ENCODE measurements at places on chromosomes 4 and X.

DNA sequence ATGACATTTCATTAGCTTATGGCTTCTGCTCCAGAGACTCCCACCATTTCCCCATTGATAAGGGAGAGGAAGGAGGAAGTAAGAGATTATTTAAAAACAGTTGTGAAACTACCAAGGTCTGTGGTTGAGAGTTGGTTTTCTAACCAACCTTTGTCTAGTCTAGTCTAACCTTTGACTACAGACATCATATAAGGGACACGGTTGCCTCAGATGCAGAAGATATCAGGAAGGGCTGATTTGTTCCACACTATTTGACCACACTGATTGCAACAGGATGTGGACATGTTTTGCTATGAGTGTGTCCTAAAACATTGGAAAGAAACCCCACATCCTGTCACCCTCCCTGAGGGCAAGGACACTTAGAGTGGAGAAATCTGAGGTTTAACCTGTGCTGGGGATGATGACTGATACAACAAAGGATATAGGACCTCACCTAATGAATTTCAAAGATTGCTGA is 53.0 kb downstream of the COQ2 start:
- DNase-seq = peak; percentile 36

GRCh38 chr4:38464328-38464727 is 199.7 kb upstream of the KLF3 start:
- DNase-seq = no peak

DNA sequence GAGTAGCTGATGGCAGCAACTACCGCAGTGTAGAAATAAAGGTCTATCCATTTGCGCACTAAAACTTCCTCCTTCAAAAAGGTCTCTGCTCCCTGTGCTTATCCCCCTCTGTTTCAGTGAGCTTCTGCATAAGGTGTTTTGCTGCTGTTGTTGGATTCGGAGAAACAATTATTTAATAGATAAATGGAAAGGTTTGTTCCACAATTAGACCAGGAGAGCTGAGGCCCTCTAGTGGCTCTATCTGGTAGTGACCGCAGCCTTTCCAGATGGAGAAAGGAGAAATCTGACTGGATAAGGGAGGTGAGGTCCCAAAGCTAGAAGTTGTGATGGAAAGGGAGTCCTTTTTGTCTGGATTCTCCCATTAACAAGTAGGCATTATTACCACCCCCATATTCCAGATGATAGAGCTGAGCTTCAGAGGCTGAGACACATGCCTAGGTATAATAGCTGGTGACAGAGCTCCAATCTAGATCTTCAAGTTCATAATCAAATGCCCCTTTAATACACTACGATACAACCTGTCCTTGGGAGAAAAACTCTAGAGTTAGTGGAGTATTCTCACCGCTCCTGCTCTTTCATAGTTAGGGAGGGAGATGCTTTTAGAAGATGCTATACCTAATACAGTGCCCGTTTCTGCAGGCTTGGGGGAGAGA is 5.1 kb upstream of the GABRQ start:
- no peak for DNase-seq

GRCh38 chr4:94507281-94507680 is 55.5 kb downstream of the PDLIM5 start:
- DNase-seq = no peak

DNA sequence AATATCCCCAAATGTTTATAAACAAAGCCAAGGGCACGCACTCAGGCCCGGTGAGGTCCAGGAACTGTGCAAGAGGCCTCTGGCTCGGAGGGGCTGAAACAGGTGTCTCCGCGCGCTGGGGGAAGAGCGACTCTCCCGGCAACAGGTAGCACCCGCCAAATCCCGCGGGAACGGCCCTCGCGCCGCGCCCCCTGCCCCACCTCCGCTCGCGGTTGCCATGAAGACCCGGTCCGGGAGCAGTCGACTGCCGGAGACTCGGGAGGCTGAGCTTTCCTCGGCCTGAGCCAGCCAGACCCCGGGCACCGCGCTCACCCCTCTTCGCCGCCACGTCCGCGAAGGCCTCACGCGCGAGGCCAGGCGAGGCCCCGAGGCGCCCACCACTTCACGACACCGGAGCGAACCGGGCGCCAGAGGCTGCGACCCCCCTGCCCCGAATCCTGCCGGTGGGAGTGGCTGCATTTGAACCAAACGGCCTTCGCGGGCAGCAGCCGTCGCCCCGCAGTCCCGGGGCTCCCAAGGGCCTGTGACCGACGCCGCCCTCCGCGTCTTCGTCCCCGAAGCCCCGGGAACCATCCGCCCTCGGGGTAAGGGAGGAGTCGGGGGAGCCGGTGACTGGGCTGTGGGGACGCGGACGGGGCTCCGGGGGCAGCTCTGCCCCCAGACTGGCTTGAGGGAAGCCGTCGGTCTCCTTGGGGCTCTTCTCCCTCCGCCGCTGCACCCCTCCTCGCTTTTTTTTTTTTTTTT is at the start of gene NSUN7:
Gene NSUN7, plus strand, starts transcription at position 239 of the 744 bp plus-strand sequence. CDS start 739 bp downstream, outside the sequence.
- peak; percentile 39 for DNase-seq

GRCh38 chrX:51598899-51599298 is 19.8 kb downstream of the CENPVL3 start:
- no peak for DNase-seq

- DNase-seq = no peak
These were observed 206.2 kb upstream of the BANK1 start for GRCh38 chr4:101584306-101584705.

DNA sequence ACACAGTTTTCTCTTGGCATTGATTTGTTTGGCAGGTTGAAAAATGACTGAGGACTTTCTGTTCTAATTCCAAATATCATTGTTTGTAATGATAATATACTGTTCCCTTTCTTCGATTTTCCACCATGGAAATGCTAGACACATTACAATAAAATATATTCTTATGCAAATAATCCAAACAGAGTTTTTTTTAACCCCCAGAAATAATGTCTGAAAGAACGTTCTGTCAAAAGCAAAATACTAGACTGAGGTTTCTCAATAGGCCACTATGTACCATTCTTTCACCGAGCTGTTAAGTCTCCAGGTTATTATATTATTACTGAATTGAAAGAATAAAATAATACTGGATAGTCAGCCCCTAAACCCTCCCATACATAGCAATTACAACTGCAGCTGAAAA is 312.5 kb downstream of the ZIC3 start:
- DNase-seq = no peak

GRCh38 chr4:177118596-177118995 is 191.1 kb upstream of the NEIL3 start:
- no peak for DNase-seq

DNA sequence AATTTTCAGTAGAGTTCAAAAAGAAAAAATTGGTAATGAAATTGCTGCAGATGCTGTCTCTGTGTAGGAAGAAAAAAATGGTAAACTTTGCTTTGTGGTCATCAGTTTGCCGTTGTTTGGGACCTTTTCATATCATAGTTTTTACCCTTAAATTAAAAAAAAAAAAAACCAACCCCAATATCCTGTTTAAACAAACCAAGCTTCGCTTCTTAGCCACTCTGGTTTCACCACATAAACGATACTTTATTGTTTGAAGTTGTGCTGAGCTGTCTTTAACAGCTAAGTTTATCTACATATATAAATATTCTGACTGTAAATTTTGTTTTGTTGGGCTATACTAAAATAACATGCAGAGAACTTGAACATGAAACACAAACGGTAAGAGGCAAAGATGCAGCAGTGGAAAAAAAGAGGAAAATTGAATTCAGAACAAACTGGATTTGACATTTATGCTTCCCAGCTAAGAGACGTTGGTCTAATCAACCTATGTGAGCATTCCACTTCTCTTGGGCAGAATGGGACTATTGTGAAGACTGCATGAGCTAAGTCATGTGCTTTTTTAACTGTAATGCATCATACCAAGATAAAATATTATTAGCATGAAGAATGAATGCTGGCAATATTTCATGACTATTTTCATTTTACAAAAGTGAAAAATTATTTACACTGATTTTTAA is 15.7 kb upstream of the H2AZ1 start:
- no peak for DNase-seq

DNA sequence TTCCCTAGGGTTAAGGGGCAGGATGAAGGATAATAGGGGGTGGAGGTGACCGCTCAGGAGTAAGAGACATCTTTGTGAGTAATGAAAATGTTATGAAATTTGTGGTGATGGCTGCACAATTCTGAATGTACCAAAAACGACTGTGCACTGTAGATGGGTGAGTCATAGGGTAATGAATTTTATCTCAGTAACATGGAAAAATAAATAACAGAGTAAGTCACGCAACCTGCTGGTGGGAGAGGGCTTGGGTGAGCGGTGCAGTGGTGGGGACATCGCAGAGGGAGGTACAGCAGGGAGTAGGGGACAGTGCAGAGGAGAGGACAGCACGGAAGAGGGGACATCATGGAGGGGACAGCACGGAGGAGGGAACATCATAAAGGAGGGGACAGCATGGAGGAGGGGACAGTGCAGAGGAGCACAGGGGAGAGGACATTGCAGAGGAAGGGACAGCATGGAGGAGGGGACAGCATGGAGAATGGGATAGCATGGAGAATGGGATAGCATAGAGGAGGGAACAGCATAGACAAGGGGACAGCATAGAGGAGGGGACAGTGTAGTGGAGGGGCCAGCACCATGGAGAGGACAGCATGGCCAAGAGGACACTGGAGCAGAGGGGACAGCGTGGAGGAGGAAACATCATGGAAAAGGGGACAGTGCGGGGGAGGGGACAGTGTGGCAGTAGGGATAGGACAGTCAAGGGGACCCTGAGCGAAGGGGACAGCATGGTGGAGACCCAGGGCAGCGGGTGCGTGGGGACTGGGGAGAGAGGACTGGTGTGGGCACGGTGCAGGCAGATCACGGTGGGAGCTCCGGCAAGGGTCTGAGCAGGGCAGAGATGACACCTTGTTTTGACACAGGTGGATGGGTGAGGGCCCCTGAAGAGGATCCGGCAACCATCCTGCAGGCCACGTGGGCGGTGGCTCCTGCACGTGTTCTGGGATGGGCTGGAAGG is 68.5 kb upstream of the MXD4 start:
- no peak for DNase-seq

All from GM10248 (cell line).